Small intestine (tissue), 16 donors: ENCODE measurements at places on chromosomes 1 and 21.

DNA sequence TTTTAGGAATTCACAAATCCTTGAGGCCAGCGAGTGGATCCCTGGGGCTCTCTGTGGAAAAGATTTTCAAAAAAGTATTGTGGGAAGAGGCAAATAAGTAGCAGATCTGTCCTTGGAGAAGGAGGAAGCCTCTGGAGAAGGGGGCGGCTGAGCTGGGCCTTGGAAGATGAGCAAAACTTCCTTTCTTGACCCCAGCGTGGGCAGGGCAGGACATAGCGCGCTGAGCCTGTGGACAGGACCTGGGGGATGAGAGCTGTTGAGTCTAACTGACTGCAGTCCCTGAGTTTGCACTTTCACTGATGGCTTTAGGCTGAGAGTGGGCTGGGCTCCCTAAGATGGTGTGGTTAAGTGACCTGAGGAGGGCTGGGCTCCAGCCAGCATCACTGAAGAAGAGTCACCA is 170.2 kb upstream of the GALNT2 start:
- no peak for DNase-seq
- no peak overlapping the region for H3K4me3 ChIP-seq
- no peaks in the 10 kb centered on the region for H3K36me3 ChIP-seq
- H3K4me1 ChIP-seq = no peaks in the 10 kb centered on the region
- no peak overlapping the region for H3K27ac ChIP-seq

GRCh38 chr1:155117610-155118009 is 10.1 kb upstream of the EFNA1 start:
- peaks cover 10% of the 10 kb centered on the region for H3K4me1 ChIP-seq
- no peak overlapping the region for H3K4me3 ChIP-seq
- no peak overlapping the region for H3K27ac ChIP-seq
- no peaks in the 10 kb centered on the region for H3K36me3 ChIP-seq
- no peaks in the 10 kb centered on the region for H3K27me3 ChIP-seq

GRCh38 chr1:40668769-40669525 is 3.5 kb upstream of the RIMS3 start:
- peak; percentile 83 for DNase-seq
- no peak overlapping the region for H3K27ac ChIP-seq
- H3K4me3 ChIP-seq = no peak overlapping the region
- H3K4me1 ChIP-seq = peaks cover 2% of the 10 kb centered on the region
- H3K36me3 ChIP-seq = no peaks in the 10 kb centered on the region
- H3K27me3 ChIP-seq = no peaks in the 10 kb centered on the region

DNA sequence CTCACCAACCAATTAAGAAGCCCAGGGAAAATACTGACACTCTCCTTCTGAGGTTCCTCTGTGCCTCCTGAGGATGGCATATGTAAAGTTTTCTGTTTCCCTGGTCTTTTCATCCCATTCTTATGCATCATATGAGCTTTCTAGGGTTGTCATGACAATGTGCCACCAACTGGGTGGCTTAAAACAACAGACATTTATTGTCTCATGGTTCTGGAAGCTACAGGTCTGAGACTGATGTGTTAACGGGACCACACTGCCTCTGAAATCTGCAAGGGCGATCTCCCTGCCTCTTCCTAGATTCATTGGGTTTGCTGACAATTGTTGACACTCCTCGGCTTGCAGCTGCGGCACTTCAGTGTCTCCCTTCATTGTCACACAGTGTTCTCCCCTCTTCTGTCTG is 308.4 kb downstream of the RGS7 start:
- H3K27me3 ChIP-seq = no peaks in the 10 kb centered on the region
- no peaks in the 10 kb centered on the region for H3K4me1 ChIP-seq
- no peaks in the 10 kb centered on the region for H3K36me3 ChIP-seq
- H3K27ac ChIP-seq = no peak overlapping the region

DNA sequence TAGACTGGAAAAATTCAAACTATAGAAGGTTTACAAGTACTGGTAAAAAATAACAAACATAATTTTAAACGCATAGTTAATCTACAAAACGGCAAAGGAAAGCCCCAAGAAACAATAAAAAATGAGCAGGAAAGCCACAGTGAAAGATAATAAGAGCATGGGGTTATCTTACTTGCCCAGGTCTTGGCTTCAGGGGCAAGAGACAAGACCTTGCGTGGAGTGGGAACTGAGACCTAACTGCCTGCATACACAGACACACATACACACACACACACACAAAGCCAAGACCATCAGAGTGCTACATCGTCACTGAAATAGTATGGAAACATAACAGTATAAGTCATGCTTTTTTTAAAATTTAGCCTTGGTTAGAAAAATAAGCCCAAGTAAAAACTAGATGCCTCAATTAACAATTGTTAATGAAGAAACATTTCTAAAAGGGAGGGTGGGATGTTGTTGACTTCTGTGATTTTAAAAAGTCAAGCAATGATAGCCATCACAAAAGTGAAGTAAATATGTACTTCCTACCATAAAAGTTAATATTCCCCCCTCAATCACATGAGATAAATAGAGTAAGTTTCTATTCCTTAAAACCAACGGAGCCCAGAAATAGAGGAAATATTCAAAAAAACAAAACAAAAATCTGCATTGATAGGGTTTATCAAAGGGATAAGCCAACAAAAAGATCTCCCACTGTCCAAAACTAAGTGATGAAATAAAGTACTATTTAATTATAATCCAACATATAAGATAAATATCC is 29.4 kb upstream of the CRP start:
- no peaks in the 10 kb centered on the region for H3K36me3 ChIP-seq
- no peak for DNase-seq
- H3K4me3 ChIP-seq = no peak overlapping the region
- no peak overlapping the region for H3K27ac ChIP-seq
- no peaks in the 10 kb centered on the region for H3K27me3 ChIP-seq

DNA sequence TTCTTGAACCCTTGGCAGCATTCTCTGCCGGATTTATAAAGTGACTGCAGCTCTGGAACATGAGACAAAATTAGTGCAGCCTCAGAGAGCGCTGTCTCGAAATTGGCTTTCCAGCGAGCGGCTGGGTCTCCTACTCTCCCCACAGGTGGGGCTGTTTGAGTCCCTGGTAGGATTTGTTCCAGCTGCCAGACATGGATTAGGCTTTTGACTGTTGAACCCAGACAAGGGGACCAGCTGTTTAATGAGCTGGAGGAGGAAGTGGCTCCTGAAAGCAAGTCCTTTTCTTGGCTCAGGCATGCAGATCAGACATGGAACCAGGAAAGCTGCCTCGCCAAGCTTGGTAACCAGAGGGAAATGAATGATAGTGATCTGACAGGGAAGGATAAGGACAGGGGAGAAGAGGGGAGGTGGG is 69.6 kb downstream of the UBIAD1 start:
- H3K36me3 ChIP-seq = no peaks in the 10 kb centered on the region
- DNase-seq = peak; percentile 53
- peaks cover 11% of the 10 kb centered on the region for H3K4me1 ChIP-seq
- H3K27ac ChIP-seq = no peak overlapping the region
- no peak overlapping the region for H3K4me3 ChIP-seq

DNA sequence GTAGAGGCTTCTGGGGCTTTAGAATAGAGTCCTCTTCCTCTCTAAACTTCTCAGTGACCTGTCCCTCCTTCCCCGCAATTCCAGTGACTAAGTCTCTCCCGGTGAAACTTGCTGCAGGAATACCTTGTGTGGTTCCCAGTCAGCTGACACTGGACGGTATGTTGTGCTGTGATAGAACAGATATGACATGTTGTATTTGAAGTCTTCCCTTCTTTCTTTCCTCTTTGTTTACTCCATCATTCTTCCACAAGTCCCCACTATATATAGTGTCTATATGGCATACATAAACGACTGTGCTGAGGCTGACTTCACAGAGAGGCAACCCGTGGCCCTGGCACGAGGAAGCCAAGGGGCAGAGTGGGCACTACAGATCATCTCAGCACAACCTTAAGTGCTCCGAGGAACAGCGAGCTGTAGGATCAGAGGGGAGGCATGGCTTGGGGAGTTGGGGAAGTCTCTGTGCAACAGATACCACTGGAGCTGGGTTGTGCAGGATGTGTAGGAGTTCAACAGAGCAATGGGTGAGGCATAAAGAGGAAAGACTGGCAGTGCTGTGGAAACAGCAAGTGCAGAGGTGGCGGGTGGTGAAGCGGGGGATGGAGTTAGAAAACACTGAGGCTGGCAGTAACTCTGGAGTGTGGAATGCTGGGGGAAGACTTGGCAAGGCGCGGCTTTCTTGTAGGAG is 237.8 kb downstream of the TRABD2B start:
- peaks cover 15% of the 10 kb centered on the region for H3K4me1 ChIP-seq
- no peaks in the 10 kb centered on the region for H3K27me3 ChIP-seq
- DNase-seq = no peak
- no peak overlapping the region for H3K27ac ChIP-seq
- no peak overlapping the region for H3K4me3 ChIP-seq

DNA sequence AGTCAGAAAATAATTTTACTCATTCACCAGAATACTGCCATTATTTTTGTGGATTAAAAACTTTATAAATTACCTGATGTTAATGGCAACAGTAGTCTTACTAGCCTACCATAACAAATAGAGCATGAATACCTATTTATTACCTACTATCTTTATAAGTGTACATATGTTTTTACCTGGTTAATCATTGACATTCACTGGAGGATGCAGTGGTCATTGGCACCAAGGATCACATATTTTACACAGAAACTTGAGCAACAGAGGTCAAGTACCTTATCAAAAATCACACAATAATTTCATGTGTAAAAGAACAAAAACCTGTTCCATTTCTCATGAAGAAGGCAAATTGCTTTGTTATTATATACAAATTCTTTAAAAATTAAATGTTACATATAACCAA is 1284.9 kb upstream of the NCAM2 start:
- no peaks in the 10 kb centered on the region for H3K36me3 ChIP-seq
- H3K27ac ChIP-seq = no peak overlapping the region
- no peaks in the 10 kb centered on the region for H3K27me3 ChIP-seq
- no peak for DNase-seq
- no peak overlapping the region for H3K4me3 ChIP-seq

GRCh38 chr1:117646956-117647355 is 41.1 kb downstream of the TENT5C start:
- no peak overlapping the region for H3K27ac ChIP-seq
- no peak for DNase-seq
- H3K27me3 ChIP-seq = no peaks in the 10 kb centered on the region

DNA sequence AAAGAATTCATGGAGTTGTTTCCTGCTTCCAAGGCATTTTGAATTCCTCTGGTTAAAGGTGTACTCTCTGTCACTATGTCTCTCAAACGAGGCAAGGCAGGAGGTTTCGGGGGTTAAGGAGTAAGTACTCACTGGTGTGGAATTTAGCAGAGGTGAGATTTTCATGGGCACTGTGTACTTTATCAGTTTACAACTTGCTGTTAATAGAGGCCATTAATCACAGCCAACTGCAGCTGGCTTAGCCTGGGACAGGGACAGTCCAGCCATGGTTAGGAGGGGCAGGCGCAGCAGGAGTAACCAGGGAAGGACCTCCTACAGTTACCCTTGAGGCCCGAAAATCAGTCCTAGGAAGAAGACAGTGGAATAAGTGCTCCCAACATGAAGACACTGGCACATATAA is 18.1 kb upstream of the TMEM9 start:
- H3K36me3 ChIP-seq = no peaks in the 10 kb centered on the region
- H3K27ac ChIP-seq = no peak overlapping the region
- H3K4me3 ChIP-seq = no peak overlapping the region
- no peaks in the 10 kb centered on the region for H3K27me3 ChIP-seq
- peak; percentile 31 for DNase-seq

DNA sequence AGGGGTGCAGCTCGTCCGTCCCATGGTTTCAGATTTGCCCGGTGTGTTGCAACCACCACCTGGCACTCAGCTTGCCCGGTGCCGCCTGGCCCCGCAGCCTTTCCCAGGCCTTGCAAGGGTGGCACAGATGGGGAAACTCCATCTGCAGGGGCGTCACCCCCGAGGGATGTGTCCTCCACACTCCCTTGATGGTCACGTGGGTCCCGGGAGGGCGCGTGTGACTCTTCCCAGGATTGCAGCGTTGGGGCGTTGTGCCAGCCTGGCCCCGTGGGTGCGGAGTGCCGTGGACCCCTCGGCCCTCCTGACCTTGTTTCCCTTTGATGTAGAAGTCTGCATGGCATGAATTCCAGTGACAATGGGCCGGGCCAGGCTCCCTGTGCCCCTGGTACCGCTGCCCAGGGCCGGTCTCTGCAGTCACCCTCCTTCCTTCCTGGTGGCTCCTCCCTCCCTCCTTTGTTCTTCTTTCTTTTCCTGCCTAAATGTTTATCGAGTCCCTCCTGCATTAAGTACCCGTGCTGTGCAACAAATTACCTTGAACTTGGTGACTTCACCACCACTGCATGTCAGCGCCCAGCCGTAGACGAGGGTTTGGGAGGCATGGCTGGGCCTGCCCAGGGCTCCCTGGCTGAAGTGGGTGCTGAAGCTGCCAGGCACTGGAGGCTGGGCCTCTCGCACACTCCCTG is 22.9 kb downstream of the RRP1 start:
- H3K4me3 ChIP-seq = no peak overlapping the region
- no peak overlapping the region for H3K27ac ChIP-seq
- no peaks in the 10 kb centered on the region for H3K27me3 ChIP-seq
- H3K4me1 ChIP-seq = peaks cover 7% of the 10 kb centered on the region
- DNase-seq = peak; percentile 53

DNA sequence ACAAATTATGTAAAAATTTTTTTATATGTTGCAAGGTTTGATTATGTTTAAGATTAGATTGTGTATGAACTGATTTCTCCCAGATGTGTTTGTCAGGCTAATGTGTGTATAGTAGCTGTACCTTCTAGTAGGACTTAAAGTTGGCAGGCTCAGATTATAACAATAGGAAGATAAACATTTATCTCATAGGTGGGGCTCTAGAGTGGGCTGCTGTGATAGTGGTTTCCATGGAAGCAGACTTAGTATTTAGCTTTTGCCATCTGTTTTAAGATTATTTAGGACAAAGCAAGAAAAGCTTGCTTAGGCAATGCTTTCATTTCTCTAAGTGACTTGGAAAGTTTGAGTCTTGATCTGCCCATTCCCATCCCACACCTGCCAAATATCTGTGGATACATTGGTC is 187.7 kb upstream of the CACYBP start:
- no peak for DNase-seq
- H3K27ac ChIP-seq = no peak overlapping the region
- no peak overlapping the region for H3K4me3 ChIP-seq
- no peaks in the 10 kb centered on the region for H3K36me3 ChIP-seq

DNA sequence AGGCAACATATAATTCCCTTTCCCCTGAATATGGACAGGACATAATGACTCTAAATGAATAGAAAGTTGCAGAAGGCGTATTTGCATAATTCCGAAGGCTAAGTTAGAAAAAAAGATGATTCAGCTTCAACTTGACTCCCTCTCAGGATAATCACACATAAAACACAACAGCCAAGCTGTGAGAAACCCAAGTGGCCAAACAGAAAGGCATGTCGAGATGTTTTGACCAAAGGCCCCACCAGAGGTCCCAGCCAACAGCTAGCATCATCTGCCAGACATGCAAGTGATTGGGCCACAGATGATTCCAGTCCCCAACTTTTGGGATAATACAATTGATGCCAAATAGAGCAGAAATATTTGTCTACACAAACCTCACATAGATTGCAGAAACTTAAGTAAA is 444.9 kb downstream of the LTN1 start:
- H3K27ac ChIP-seq = no peak overlapping the region
- DNase-seq = no peak
- H3K36me3 ChIP-seq = no peaks in the 10 kb centered on the region
- no peak overlapping the region for H3K4me3 ChIP-seq

GRCh38 chr1:27148591-27148990 is 6.3 kb downstream of the SLC9A1 start:
- DNase-seq = no peak
- no peaks in the 10 kb centered on the region for H3K27me3 ChIP-seq
- peaks cover 42% of the 10 kb centered on the region for H3K4me1 ChIP-seq
- no peak overlapping the region for H3K27ac ChIP-seq
- peaks cover 43% of the 10 kb centered on the region for H3K36me3 ChIP-seq
- H3K4me3 ChIP-seq = no peak overlapping the region

- no peak for DNase-seq
- H3K27me3 ChIP-seq = no peaks in the 10 kb centered on the region
- H3K27ac ChIP-seq = no peak overlapping the region
- no peak overlapping the region for H3K4me3 ChIP-seq
- H3K4me1 ChIP-seq = no peaks in the 10 kb centered on the region
Measured at GRCh38 chr1:30290581-30290980, 432.8 kb downstream of the MATN1 start.
